ENCODE measurements at places on chromosomes 1 and 21.

GRCh38 chr1:45177452-45177851 lies 29.0 kb downstream of the ZSWIM5 start:
- DNase-seq = no peak

GRCh38 chr1:28811766-28812668 lies at the start of gene OPRD1:
TSS of gene OPRD1 (plus strand) at chr1:28812170. CDS start at chr1:28812384, 214 bp downstream.
- peak; percentile 47 for DNase-seq

- no peak for DNase-seq
Measured at GRCh38 chr1:220188538-220188937, 83.7 kb downstream of the RAB3GAP2 start.

DNA sequence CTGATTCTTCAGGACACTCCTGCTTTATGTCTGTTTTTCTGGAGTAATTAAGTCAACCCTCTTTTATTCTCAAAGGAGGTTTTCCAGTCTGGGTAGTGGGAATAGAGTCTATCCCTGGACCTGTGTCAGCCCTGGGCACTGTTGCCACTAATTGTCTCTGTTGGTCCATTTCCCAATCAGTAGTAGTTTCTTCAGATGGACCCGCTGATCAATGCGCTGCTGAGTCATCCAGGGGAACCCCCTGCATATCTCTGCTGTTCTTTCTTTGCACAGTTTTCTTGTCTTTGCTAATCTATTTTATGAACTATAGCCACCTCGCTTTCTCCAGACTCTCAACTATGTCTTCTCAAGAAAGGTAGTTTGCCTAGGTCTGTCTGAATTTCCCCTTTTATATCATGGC lies 82.5 kb downstream of the TNNI3K start:
- no peak for DNase-seq

- DNase-seq = no peak
Measured at GRCh38 chr1:110192541-110192940, 17.6 kb upstream of the KCNC4 start.

DNA sequence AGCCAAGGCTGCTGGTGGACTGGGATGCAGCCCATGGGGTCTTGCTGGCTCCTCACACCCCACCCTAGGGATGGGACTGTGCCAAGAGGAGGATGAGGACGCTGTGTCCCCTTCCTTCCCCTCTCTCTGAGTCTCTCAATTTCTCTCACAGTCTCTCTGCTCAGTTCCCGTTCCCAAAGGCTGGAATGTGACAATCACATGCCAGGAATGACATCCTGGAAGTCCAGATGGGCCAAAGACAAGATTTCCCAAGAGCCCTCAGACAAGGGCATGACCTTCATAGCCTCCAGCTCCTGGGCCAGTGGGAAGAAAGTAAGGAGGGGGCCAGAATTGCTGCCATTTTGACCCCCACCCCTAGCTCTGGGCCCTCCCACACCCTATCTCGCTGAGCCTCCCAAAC lies 7.6 kb upstream of the CDCP2 start:
- DNase-seq = no peak

All from kidney (tissue), 22 donors.